ENCODE measurements at places on chromosomes 2 and 18. TPM values are rescaled to one million over a fixed set of nuclear protein-coding genes. Genes with fewer than 3 reads are reported as not detected.

The OTOS gene
- polyA plus RNA-seq = not detected

The FAHD2A gene
- polyA plus RNA-seq = 20.3 TPM

The C2orf72 gene
- polyA plus RNA-seq = 0.23 TPM

The OR6B2 gene
- not detected for polyA plus RNA-seq

The PLA2R1 gene
- 1.9 TPM for polyA plus RNA-seq

The GCG gene
- polyA plus RNA-seq = 15.6 TPM

The ELOA2 gene
- polyA plus RNA-seq = not detected

The CDH2 gene
- 4.4 TPM for polyA plus RNA-seq

The TSPYL6 gene
- polyA plus RNA-seq = 0.10 TPM

The WNT10A gene
- polyA plus RNA-seq = not detected

The SLC8A1 gene
- polyA plus RNA-seq = 6.5 TPM

The SLC5A7 gene
- 0.09 TPM for polyA plus RNA-seq

The NEURL3 gene
- 0.19 TPM for polyA plus RNA-seq

The CENPA gene
- polyA plus RNA-seq = 3.5 TPM

The CYTIP gene
- 0.62 TPM for polyA plus RNA-seq

Data from forelimb muscle (tissue), 1 donor.